ENCODE measurements at places on chromosomes 12 and 14.

DNA sequence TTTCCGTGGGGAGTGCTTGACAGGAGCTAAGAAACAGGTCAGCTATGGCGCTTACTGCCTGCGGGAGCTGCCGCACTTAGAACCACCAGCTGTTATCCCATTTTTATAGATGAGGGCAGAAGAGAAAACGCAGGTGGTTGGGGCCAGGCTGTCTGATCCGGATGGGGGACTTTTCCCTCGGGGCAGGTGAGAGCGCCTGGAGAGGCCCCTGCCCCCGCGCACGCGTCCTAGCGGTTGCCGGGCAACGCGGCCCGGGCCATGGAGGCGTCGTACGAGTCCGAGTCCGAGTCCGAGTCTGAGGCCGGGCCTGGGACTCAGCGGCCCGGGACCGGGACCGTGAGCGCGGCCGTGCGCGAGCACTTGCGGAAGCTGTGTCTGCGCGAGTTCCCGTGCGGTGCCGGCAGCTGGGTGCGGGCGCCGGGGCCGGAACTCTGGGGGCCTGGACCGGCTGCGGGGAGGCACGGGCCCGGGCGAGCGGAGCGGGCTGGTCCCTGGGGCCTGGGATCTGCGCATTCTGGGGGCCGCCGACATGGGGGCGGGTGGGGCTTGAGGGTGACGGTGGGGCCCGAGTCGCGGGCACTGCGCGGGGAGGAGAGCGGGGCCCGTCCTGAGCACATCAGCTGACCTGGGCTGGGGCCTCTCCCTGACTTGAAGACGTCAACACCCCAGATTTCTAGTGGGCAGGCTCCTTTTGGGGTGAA is at the start of gene LRRC43:
TSS of gene LRRC43 (plus strand) at position 237 of the 701 bp plus-strand sequence. CDS start at position 259, 22 bp downstream.
- DNase-seq, result peak; percentile 80

GRCh38 chr12:120866108-120866507 is 38.0 kb downstream of the SPPL3 start:
- DNase-seq, result no peak

GRCh38 chr14:59239022-59239421 is 50.6 kb downstream of the DAAM1 start:
- DNase-seq, result no peak

GRCh38 chr14:55980970-55981369 is 137.2 kb upstream of the PELI2 start:
- no peak for DNase-seq

DNA sequence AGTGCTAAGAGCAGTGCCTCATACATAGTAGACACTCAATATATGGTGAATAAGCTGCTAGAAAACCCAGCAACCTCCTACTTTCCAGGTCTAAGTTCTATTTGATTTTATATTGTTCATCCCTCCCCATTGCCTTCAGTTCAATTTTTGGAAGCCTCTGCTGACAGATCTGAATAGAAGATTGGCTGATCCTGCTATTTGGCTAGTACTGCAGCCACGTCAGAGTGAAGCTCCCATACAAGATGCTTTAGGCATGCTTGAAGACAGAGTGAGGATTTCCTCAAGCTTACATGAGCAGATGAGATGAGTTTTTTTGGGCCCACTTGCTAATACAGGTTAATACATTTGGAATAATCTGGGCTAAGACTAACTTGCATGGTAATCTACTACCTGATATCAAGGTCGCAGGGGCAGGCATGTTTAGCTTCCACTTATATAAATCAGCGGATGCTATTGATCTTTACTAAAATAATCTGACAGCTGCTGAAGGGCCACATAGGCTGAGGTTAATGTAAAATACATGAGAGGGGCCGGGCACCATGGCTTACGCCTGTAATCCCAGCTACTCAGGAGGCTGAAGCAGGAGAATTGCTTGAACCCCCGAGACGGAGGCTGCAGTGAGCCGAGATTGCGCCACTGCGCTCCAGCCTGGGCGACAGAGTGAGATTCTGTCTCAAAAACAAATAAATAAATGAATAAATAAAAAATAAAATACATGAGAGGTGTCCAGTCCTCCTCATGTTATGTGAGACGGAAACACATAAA is 15.9 kb upstream of the AEBP2 start:
- no peak for DNase-seq

- DNase-seq, result peak; percentile 28
Observed at GRCh38 chr12:129776977-129777667, 126.7 kb downstream of the TMEM132D start.

DNA sequence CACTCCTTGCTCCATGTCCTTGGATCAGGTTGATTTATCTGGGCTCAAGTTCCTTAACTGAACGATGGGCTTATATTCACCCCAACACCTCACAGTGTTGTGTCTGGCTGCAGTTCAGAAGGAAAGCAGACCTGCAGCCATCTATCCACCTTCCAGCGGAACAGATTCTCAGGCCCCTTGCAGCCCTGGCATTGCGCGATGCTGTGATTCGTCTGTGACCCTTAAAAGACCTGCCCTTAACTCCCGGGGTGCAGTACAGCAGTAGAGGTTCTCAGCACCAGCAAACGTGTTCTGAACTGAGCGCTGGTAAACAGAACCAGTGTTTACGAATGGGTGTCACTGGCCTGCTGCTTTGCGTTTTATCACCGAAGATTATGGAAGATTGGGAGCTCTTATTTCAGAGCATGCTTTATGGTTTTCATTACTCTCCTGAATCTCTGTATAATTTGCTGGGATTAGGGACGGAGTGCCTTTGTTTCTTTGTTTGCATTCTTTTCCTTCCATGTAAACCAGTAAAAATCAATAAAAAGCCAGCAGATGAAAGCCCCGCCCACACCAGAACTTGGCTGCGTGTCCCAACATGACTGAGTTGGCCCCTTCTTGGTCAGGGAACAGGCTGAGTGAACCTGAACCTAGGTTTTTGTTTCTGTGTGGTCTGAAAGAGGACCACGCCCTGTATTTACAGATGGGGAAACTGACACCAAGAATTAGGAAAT is 286.7 kb upstream of the CRY1 start:
- DNase-seq, result no peak

DNA sequence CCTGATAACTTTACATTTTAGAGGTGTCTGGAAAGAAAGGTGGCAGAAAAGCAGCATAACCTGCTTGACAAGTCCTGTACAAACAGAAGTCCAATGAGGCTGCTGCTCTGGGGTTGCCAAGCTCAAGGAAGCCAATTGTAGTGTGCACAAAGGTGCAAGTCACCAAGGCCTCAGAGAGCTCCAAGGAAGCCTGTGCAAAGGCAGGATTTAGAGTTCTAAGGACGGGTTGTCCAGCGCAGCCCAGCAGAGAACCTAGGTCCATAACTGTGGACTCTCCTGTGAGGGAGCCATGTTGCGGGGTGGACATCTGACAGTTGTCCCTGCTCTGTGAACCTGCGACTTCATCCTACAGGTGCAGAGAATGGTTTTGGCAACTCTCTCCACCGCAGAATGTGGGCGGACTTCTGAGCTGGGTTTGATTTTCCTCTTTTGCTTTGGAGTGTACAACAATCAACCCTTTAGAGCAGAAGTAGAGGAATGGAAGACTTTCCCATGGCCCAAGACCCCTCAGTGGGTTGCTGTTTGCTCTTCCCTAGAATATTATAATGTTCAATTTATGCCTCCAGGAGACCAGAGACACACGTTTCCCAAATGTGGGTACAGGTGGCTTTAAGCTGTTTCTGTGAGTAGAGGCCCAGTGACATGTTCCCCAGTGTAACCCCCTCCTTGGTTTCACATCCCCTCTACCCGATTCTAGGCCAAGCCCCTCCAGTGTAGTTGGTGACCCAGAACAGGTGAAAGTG is 81.0 kb downstream of the ETV6 start:
- no peak for DNase-seq

DNA sequence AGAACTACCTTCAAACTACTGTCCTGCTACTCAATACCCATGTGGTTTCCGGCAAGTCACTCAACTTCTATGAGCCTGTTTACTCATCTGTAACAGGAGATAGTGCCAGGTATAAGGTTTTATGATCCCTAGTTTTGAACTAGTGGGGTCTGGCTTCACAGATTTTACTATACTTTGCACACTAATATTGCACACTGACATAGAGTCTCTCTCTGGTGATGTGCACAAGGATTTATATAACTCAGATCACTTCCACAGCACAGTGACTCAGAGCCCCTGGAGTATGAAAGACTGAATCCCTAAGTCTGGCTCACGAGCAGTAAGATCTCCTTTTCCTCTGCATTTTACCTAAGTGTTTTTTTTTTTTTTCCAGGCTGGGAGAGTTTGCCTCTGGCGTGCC is 69.7 kb upstream of the SLC38A2 start:
- DNase-seq, result no peak

GRCh38 chr12:86929962-86930361 is 673.8 kb upstream of the MGAT4C start:
- no peak for DNase-seq

- no peak for DNase-seq
Observed at GRCh38 chr14:91997492-91997891, 42.4 kb downstream of the TRIP11 start.

- DNase-seq, result no peak
Observed at GRCh38 chr14:59123531-59123930, 64.9 kb upstream of the DAAM1 start.

- DNase-seq, result peak; percentile 58
Observed at GRCh38 chr12:123389560-123390351, 5.8 kb downstream of the KMT5A start.

- no peak for DNase-seq
Observed at GRCh38 chr12:112149596-112149995, 24.2 kb downstream of the TRAFD1 start.

DNA sequence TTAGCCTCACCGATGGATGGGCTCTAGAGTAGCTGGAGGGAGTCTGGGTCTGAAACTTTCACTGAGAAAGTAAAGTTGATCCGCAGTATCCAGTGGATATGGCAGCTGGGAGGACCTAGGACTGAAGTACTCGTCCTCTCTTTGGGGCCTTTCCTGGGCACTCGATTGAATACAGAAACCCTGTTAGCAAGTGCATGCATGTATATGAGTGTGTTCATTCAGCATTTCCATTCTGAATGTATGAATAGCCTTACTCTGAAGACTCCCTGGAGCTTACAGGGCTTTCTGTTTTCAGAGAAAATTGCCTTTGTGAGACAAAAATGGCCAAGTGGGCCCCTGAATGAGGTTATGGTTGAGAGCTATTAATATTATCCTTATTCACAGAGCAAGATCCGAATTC is 62.8 kb downstream of the DAD1 start:
- DNase-seq, result no peak

- peak; percentile 92 for DNase-seq
Observed at GRCh38 chr14:64387232-64387781, 846 bp upstream of the MTHFD1 start.

DNA sequence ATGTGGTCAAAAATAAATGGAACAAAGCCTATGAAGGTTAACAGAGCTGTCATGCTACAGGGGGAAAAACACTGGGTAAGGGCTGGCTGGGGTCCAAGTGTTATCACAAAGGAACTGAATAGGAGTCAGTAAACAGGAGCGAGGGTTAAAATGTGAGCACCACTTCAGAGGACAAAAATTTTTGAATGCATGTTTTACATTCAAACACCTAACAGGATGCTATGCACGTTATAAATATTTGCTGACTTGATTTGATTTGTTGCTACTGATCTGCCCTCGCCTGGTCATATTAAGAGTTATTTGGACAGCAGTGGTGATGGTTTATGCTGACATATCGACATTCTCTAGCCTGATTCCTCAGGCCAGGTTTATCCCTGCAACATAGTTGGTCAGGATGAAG is 7.4 kb upstream of the KTN1 start:
- no peak for DNase-seq

DNA sequence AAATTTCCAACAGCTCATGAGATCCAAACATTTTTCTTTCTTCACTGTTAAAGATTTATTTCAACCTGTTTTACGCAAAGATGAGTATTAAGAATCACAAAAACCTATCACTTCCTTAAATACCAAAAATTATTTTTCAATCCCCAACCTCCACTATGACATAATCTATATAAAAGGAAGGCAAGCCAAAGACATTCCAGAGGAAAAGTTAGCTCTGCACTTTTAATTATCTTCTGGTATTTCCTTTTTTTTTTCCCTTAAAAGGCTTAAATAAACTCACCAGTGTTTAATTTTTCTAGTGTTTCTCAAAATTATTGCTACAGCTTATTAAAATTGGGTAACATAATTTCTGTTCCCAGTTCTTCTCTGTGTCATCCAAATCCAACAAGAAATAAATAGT is 75.9 kb downstream of the BMP4 start:
- no peak for DNase-seq

- peak; percentile 75 for DNase-seq
Observed at GRCh38 chr12:459430-460258, at the start of gene B4GALNT3. Gene B4GALNT3 (plus strand): TSS chr12:459939. CDS start chr12:460377, 438 bp downstream.

- DNase-seq, result no peak
Observed at GRCh38 chr12:27906658-27907473, 65.7 kb downstream of the PTHLH start.

- peak; percentile 85 for DNase-seq
Observed at GRCh38 chr14:101480747-101481530, 80.4 kb upstream of the DIO3 start.

- DNase-seq, result no peak
Observed at GRCh38 chr14:98501335-98501734, 770.7 kb downstream of the BCL11B start.

DNA sequence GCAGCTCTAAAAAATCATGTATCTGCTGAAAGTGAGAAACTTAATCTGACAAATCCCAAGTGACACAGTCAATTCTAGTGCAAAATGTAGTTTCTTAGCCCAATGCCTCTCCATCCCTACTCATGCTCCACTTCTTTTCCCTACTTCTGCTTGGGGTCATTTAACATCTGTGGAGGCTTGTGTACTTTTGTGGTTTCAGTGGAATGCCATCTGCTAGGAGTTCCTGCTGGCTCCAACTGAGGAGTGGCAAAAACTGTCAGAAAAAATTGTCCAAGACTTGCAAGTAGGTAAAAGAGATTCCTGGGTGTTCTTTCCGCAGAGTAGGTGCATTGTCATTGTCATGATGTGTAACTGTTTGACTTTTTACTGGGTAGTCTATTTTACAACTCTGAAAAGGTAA is 12.5 kb upstream of the AVPR1A start:
- DNase-seq, result no peak

DNA sequence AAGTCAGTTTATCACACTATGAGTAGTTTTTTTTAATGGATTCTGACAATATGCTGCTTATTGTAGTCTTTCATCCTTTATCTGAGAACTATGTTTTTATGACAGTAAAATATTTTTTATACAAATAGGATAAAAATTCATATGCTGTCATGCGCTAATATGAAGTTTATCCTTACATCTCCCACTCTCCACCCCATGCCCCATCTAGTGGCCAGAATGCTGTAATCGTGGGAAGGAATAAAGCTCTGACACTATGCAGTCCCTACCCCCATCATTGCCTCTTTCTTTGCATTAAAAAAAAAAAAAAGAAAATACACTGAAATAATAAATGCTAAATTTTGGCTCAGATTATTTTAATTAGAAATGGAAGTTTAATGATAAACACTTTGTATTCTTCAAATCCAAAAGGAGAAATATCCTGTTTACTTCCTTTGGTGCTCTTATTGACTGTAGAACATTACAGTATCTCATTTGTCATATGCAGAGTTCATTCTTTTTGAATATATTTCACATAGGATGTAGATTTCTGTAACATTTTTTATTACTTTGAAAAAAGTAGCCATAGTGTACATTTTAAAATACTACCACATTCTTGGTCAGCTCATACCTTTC is 145.9 kb upstream of the SLCO1C1 start:
- peak; percentile 36 for DNase-seq

- peak; percentile 8 for DNase-seq
Observed at GRCh38 chr12:16359512-16360491, 12.4 kb downstream of the MGST1 start.

- no peak for DNase-seq
Observed at GRCh38 chr12:101799774-101800173, 31.0 kb downstream of the GNPTAB start.

GRCh38 chr12:87836190-87836589 is 193.0 kb downstream of the C12orf50 start:
- no peak for DNase-seq
